Activated T-helper 2 cell treated with anti-CD3 and anti-CD28 coated beads, Interferon-gamma antibody, Interleukin-2, Interleukin-4, amounts not matched to agents 10 μg/mL and 5 μg/mL and 100 μg/mL, durations not matched to agents 14 hours and 24 hours and 36 hours (primary cell): ENCODE measurements at places on chromosomes 11 and 22. TPM values are rescaled to one million over a fixed set of nuclear protein-coding genes. Genes with fewer than 3 reads are reported as not detected.

Gene SHISA8
- 1.0 and 1.7 TPM in 2 replicates for total RNA-seq

Gene PPFIBP2
- total RNA-seq = 1.1 and 2.1 TPM in 2 replicates

Gene CFAP300
- not detected in 2 replicates for total RNA-seq

GRCh38 chr11:77073328-77074001, 6.7 kb downstream of the CAPN5 start:
- H3K4me3 ChIP-seq = no peak overlapping the region
- H3K4me1 ChIP-seq = peaks cover 19% of the 10 kb centered on the region
- peaks cover 17% of the 10 kb centered on the region for H3K27me3 ChIP-seq
- H3K27ac ChIP-seq = peak overlapping the region; percentile 29

DNA sequence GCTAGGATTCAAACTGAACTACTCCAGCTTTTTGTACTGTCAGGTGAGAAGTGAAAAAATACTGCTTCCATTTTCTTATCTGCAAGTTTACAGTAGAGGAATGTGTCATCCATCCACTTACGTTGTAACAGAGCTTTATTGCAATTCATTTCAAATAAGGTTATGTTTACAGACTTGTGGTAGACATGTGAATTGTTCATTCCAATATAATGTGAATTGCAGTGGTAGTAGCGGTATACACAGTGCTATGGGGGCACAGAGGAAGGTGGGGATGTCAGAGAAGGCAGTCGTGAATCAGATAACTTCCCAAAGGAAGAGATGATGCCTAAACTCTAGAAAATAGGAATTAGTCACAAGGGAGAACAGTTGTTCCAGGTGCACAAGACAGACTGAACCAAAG, 42.5 kb downstream of the CEP57 start:
- DNase-seq = no peak
- no peak overlapping the region for H3K27ac ChIP-seq
- H3K4me1 ChIP-seq = peaks cover 5% of the 10 kb centered on the region
- no peaks in the 10 kb centered on the region for H3K27me3 ChIP-seq
- H3K4me3 ChIP-seq = no peak overlapping the region

- no peak for DNase-seq
- H3K27ac ChIP-seq = no peak overlapping the region
- no peaks in the 10 kb centered on the region for H3K36me3 ChIP-seq
- H3K4me1 ChIP-seq = no peaks in the 10 kb centered on the region
Measured at GRCh38 chr11:20050551-20051333, 109.5 kb downstream of the DBX1 start.

DNA sequence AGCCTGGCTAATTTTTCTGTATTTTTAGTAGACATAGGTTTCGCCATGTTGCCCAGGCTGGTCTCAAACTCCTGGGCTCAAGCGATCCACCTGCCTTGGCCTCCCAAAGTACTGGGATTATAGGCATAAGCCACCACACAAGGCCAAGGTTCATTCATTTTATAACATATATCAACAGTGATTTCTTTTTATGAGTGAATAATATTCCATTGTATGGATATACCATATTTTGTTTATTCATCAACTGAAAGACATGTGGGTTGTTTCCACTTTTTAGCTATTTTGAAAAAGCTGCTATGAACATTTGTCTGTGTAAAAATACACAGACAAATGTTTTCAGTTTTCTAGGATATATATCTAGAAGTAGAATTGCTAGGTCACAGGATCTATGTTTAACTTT, 116.0 kb downstream of the MRTFA start:
- H3K27ac ChIP-seq = no peak overlapping the region
- H3K4me1 ChIP-seq = peaks cover 33% of the 10 kb centered on the region
- H3K4me3 ChIP-seq = no peak overlapping the region
- no peaks in the 10 kb centered on the region for H3K27me3 ChIP-seq
- DNase-seq = no peak

- no peak overlapping the region for H3K4me3 ChIP-seq
- no peaks in the 10 kb centered on the region for H3K27me3 ChIP-seq
- no peaks in the 10 kb centered on the region for H3K36me3 ChIP-seq
Measured at GRCh38 chr11:69491071-69492031, 9.9 kb downstream of the LINC01488 start.

DNA sequence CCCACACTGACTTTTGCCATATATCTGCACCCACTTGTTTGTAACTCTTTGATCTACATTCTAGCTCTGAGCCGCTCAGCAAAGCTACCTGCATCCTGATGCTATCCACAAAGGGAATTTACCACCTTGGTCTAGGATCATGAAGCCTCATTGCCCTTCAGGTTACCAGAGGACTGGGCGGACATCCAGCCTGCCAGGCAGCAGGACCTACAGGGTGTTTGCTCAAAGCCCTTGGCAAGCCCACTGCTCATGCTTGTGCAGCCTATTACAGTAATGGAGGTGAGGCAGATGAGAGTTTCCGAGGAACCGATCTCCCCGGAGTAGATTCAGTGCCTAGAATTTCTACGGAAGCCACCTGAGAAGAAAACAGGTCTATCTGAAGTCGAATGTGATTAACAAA, 417.2 kb downstream of the OPCML start:
- H3K4me3 ChIP-seq = no peak overlapping the region
- no peak overlapping the region for H3K27ac ChIP-seq
- no peaks in the 10 kb centered on the region for H3K36me3 ChIP-seq
- H3K4me1 ChIP-seq = no peaks in the 10 kb centered on the region

DNA sequence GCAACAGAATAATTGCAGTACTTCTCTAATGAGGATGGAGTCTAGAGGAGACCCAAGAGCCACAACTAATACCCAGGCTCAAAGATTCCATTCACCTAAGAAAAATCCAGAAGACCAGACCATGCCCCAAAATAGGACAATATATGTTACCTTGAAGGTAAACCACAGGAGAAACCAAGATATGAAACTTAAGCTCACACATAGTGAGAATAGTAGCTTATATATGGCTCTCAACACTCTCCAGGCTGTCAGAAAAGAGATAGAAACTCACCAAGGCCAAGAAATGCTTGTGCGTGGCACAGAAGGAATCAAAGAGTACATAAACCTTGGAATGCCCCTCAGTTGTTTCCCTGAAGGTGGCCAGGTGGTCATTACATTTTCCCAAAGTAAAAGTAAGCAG, 9.1 kb downstream of the FAM111A start:
- no peaks in the 10 kb centered on the region for H3K27me3 ChIP-seq
- H3K36me3 ChIP-seq = peaks cover 73% of the 10 kb centered on the region
- no peak for DNase-seq
- peak overlapping the region; percentile 67 for H3K27ac ChIP-seq

DNA sequence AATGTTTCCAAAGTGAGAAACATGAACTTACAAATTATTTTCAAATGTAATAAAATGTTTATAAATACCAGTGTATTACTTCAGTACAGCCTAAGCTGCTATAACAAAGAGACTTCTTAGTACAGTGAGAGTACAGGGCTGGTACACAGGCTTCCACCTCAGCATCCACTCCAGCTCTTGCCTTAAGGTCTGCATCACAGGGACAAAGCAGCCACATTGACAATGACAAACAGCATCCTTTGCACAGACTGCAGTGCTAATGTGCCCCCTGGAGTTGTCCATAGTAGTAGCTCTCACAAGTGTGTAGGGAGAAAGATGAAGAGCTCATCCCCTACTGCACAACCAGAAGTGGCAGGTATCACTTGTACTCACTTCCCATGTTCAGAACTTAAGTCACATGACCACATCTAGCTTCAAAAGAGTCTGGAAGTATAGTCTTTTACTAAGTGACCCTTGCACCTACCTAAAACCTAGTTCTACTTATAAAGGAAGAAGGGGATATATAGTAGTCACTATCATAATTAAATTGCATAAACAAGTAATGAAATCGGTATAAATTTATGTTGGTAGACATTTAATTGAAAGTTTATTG, 10.7 kb upstream of the LIPT2 start:
- H3K4me3 ChIP-seq = no peak overlapping the region
- H3K27ac ChIP-seq = no peak overlapping the region
- no peaks in the 10 kb centered on the region for H3K4me1 ChIP-seq
- no peaks in the 10 kb centered on the region for H3K36me3 ChIP-seq

DNA sequence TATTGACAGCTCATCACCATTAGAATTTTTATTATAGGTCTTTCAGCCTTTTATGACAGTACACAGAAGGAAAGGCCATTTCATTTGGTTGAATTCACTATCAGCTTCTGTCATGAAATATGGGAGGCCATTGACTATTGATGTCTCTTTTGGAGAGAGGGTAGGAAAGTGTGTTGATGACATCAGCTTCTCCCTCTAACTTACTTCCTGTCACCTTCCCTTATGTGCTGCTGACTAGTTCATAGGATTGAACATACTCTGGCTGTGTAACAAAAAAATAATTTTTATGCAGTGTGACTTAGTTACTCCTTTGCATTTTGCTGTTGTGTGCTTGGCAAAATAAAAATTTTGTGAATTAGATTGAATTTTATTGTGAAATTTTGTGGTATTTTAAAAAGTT, 769.2 kb downstream of the METTL15 start:
- no peak overlapping the region for H3K4me3 ChIP-seq
- H3K27ac ChIP-seq = no peak overlapping the region
- no peaks in the 10 kb centered on the region for H3K36me3 ChIP-seq
- no peaks in the 10 kb centered on the region for H3K4me1 ChIP-seq
- H3K27me3 ChIP-seq = no peaks in the 10 kb centered on the region

- H3K36me3 ChIP-seq = peaks cover 30% of the 10 kb centered on the region
- no peak overlapping the region for H3K27ac ChIP-seq
Measured at GRCh38 chr11:116946414-116946813, 109.0 kb upstream of the APOA1 start.

DNA sequence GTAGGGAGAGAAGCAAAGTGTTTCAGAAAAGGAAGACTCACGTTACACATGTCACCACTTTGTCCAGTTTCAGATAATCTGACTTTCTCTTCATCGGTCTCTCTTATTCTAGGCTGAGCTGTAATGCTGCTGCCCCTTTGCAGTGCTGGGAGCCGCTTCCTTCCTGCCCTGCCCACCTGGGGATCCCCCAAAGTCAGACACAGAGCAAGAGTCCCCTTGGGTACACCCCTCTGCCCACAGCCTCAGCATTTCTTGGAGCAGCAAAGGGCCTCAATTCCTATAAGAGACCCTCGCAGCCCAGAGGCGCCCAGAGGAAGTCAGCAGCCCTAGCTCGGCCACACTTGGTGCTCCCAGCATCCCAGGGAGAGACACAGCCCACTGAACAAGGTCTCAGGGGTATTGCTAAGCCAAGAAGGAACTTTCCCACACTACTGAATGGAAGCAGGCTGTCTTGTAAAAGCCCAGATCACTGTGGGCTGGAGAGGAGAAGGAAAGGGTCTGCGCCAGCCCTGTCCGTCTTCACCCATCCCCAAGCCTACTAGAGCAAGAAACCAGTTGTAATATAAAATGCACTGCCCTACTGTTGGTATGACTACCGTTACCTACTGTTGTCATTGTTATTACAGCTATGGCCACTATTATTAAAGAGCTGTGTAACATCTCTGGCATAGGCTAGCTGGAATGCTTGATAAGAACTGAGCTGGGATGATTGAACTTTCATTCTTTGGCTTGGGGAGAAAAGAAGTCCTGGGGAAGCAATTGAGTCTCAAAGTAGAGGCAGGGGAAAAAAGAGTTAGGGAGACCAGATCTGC, 31.2 kb upstream of the SMIM35 start:
- H3K27ac ChIP-seq = no peak overlapping the region
- H3K4me3 ChIP-seq = no peak overlapping the region
- H3K27me3 ChIP-seq = peaks cover 33% of the 10 kb centered on the region
- H3K4me1 ChIP-seq = peaks cover 3% of the 10 kb centered on the region
- no peak for DNase-seq
- H3K36me3 ChIP-seq = no peaks in the 10 kb centered on the region
